ENCODE measurements at places on chromosomes 6 and 20.

DNA sequence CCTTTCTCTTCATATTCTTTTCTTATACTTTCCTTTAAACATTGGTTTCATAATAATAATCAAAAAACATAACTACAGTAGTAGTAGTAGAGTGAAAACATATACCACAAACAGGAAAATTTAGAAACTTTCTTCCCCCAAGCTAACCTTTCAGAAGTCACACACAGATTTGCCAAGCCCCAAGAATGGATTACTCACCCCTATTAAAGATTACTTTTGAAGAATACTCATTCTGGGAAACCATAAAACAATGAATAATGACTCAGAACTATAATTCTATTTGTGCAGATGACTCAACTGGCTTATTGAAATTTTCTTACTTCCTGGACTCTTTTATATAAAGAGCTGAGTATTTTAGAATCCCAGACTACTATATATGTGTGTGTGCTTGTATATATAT lies 119.4 kb upstream of the GJE1 start:
- no peak for DNase-seq

DNA sequence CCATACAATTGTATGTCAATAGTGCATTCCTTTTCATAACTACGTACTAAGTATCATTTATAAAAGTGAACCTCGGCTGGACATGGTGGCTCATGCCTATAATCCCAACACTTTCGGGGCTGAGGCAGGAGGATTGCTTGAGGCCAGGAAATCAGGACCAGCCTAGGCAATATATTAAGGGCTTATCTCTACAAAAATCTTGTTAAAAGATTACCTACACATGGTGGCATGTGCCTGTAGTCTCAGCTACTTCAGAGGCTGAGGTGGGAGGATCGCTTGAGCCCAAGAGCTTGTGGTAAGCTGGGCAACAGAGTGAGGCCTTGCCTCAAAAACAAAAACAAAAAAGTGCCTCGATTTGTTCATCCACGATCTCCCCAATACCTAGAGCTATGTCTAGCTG lies 449.7 kb upstream of the SULF2 start:
- no peak for DNase-seq

DNA sequence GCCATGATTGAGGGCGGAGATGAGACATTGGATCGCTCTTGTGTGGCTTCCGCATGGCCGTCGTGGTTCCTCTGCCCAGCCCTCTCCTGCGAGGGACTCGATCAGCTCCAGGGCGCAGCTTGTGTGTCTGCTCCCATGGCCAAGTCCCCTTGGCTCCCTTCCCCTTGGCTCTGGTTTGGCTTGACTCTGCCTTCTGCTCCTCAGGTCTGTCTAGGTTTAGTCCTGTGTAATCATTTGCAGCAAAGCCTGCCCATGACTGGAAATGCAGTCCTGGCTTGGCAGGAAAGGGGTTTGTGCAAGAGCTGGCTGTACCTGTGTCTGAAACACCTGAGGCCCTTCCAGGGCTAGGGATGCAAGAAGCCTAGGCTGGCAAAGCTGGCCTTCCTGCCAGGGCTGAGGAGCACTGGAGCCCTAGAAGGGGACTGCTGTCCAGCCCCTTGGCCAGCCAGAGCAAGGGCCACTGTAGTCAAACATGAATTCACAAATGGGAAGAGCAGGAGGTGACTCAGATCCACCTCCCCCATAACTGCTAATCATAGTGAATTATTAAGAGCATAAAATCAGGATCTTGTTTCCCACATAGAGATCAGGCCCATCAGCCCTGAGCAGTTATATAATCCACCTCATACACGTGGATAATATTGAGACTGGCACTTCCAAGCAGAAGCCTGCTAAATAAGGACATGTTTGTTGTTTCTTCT lies 196.8 kb downstream of the FARS2 start:
- DNase-seq = no peak

DNA sequence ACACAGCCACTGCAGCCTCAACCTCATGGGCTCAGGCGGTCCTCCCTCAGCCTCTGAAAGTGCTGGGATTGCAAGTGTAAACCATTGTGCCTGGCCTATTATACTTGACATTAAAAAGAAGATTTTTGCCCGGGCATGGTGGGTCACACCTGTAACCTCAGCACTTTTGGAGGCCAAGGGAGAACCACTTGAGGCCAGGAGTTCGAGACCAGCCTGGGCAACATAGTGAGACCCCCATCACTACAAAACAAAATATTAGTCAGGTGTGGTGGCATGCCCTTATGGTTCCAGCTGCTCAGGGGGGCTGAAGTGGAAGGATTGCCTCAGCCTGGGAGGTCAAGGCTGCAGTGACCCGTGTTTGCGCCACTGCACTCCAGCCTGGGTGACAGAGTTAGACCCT lies 42.4 kb downstream of the FAM217A start:
- DNase-seq = no peak

- peak; percentile 17 for DNase-seq
Observed at GRCh38 chr20:49482621-49483017, at the start of gene KCNB1. KCNB1 (minus strand) TSS chr20:49482668; CDS start chr20:49482480, 188 bp downstream.

DNA sequence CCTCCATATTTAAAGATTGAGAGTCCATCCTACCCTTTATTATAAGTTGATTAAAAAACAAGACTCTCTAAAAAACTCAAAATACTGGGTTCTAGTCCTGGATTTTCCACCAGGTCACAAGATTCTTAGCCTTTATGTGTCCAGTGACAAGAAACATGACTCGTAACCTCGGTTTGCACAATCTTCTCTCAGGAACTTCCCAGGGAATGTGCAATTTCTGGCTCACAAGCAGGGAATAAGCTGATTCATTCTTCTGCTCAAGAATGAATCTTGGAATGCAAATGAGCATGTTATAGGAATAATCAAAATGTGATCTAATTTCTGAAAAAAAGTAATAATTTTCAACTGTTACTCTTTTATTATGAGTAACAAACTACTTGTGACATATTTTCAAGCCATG lies 45.1 kb downstream of the OGFRL1 start:
- no peak for DNase-seq

- no peak for DNase-seq
Observed at GRCh38 chr6:152941746-152942145, 41.1 kb downstream of the FBXO5 start.

GRCh38 chr6:8710668-8711431 lies 275.5 kb upstream of the SLC35B3 start:
- no peak for DNase-seq

- DNase-seq = no peak
Observed at GRCh38 chr6:43798688-43799444, 28.9 kb downstream of the VEGFA start.

DNA sequence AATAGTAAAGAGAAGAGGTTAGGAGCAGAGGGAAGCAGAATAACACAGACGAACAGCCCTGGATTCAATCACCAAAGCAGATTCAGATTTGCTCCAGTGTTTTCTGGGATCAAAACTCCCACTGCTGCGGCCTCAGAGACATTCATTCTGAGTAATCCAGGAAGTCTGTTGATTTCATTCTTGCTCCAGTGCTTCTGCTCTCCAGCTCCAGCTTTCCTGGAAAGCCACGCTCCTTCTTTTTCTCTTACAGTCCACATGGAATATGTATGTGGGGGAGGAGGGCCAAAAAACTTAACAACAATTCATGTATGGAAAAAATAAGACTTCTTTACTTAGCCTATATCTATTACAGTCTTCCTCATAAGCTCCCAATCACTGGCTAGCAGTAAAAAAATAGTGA lies 26.4 kb upstream of the UST start:
- DNase-seq = no peak

GRCh38 chr6:11433860-11434259 lies 103.7 kb upstream of the TMEM170B start:
- no peak for DNase-seq

DNA sequence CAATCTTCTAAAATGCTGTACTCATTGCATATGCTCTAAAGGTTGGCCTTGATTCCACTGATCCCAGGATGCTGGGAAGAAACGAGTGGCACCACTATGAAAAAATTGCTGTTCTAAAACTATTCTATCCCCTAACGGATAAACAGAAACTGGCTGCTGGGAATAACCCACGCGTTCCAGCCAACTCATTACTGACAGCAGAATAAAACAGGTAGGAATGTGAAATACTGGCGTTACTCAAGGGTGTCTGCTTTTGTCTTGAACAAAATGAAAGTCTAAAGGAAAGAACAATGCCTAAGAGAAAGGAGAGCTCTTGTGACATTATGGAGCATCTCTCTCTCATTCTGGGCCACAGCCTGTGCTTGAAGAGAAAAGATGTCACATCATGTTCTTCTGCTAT lies 26.1 kb downstream of the GPR63 start:
- DNase-seq = no peak

All from T-helper 9 cell (primary cell).